ENCODE measurements at places on chromosomes 12 and 14.

DNA sequence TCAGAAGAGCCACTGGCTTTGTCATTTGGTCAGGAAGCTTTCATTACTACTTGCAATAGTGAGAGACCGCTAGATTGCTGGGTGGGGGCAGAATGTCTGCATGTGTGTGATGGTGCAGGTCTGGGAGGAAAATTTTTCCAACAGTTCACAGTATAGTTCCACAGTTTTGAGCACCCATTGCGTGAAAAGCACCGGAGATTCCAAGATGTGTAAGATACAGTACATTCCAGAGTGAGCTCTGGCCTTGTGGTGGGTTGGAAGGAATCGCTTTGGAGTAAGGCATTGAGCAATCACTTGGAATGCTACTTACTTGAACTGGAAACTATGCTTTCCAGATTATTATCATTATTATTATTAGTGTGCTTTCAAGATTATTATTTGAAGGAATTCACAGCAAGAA, 47.6 kb upstream of the FRMD6 start:
- peak; percentile 46 for DNase-seq

- no peak for DNase-seq
Observed at GRCh38 chr14:41055589-41055988, 551.1 kb upstream of the LRFN5 start.

GRCh38 chr12:111606767-111607230, 7.7 kb upstream of the ATXN2 start:
- no peak for DNase-seq

GRCh38 chr12:64099397-64099796, 122.7 kb downstream of the KICS2 start:
- DNase-seq = peak; percentile 90

GRCh38 chr12:94062796-94063635, 85.4 kb upstream of the PLXNC1 start:
- no peak for DNase-seq

- no peak for DNase-seq
Observed at GRCh38 chr14:89658977-89659670, 242.1 kb upstream of the FOXN3 start.

GRCh38 chr14:26905229-26905628, 307.4 kb upstream of the NOVA1 start:
- DNase-seq = no peak

- peak; percentile 91 for DNase-seq
Observed at GRCh38 chr14:53022593-53022992, 71.7 kb upstream of the FERMT2 start.

- no peak for DNase-seq
Observed at GRCh38 chr12:60926256-60926655, 1330.4 kb downstream of the SLC16A7 start.

DNA sequence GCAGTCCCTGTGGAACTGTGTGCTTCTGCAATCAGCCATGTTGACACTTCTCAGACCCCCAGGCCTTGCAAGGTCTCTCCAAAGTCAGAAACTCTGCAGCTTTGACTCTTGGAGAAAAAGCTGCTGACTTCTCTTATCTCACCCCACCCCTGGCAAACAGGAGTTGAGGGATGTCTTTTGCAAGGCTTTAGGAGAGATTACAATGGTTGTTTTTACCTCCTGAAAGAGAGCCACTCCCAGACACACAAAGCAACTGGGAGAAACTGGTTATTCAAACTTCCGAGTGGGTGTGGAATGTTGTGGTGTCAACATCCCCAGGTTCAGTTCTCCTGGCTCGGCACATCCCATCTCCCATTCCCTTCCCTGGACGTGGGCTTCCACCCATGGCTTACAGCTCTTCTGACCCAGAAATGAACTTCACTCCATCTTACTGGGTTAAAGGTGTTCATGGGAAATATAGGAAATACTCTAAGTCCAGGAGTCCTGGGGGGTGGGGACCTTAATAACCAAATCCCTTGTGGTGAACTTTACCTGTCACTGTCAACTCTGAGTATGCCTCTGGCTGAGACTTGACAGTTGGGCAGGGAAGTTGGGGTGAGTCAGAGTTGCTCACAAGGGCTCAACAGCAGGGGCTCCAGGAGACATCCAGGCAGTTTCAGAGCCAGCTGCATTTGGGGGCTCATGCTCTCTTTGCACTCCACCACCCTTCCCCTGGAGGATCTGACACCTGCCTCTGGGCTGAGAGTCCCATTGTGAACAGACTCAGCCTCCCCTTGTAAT, 41.9 kb downstream of the CCDC177 start:
- DNase-seq = peak; percentile 8

GRCh38 chr12:72272091-72272661, at the start of gene TRHDE:
Gene TRHDE (plus strand): TSS chr12:72272370. CDS start chr12:72272644, 274 bp downstream.
- DNase-seq = no peak

GRCh38 chr14:75851574-75851866, 130.3 kb downstream of the TGFB3 start:
- DNase-seq = no peak

DNA sequence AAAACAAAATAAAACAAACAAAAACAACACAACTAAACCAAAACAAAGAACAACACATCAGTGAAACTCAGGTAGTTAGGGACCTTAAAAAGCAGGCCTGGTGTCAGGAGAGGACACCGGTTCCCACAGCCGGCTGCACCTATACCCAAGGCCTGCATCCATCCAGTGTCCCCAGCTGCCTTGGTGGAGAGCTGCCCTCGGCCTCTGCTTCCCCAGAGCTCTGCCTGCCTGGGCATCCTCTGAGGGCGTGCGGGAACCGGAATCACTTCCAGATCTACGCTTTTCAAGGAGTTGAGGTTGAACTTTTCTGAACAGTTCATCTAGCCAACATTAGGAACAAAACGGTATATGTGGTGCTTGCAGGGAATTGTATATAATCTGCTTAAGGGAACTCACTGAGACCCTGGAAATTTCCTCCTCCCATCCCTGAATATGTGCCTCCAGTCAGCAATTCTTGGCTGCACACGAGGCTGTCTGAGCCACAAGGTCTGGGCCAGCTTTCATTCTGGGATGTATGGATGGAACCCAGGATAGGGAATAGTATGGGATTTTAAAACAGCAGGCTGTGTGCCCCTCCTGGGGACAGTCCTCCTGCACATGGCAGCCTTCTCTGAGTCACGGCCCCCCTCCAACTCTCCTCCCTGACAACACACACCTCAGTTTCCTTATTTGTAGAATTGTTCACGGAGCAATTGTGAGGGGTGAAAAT, 319.0 kb upstream of the RTL1 start:
- no peak for DNase-seq

- DNase-seq = no peak
Observed at GRCh38 chr12:93261505-93262094, 116.1 kb upstream of the NUDT4 start.

GRCh38 chr14:68705741-68706283, 87.1 kb downstream of the ZFP36L1 start:
- no peak for DNase-seq

DNA sequence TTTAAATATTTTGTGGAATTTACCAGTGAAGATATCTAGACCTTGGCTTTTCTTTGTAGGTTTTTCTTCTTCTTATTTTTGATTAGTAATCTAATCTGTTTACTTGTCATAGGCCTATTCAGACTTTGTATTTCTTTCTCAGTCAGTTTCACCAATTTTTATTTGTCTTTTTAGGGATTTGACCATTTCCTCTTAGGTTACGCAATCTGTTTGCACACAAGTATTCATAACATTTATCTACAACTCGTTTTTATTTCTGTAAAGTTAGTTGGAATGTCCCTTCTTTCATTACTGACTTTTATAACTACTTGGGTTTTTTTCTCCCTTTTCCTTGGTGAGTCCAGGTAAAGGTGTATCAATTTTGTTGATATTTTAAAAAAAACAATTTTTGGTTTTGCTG, 545.7 kb downstream of the AACS start:
- no peak for DNase-seq

DNA sequence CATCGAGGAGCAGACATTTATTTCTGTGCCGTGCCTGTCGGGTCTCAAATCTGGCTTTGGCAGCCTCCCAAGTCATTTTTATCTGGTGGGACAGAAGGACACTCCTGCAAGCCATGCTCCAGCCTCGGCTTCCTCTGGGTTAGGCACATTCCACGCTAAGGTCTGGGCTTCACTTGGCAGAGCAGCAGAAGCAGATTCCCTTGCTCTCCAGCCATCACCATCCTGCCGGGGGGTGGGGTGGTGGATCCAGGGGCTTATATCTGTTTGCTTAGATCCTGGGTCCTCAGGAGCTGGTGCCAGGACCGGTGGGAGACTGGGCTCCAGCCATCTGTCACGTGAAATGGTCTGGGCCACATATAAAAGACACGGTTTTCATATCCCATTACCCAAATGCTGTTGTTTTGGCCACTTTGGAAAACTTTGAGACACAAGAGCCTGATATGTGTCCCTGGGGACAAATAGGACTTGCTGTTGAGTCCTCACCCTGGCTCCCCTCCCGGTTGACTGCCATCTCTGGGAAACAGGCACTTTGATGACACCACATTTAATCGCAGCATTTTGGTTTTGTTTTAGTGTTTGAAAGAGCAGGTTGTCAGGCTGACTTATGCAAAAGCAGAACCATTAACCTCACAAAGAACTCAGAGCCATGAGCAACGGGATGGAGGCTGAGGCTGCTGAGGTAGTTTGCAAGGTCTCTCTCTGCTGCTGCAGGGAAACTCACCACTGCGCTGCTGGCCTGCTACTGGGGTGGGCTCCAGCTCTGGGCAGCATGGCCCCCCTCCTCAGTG, 69.6 kb upstream of the PRMT8 start:
- DNase-seq = no peak

GRCh38 chr12:117790198-117790597, 178.6 kb downstream of the KSR2 start:
- no peak for DNase-seq

DNA sequence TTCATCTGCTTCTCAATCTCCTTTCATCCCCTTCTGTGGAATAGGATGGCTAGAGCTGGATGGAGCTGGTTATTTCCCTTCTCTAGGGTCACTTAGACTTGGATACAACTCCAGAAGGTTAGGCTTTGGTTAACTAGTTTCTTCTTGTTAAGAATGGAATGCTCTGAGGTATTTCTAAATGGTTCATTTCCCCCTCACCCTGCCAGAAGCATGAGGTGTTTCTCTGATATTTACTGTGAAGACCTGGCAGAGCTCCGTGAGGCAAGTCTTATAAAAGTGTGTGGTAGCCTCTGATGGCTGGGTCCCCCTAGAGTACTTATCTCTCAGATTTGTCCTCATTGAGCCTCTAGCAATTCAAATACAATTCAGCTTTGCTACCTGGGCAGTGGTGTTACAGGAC, 207.9 kb downstream of the SLC16A7 start:
- DNase-seq = peak; percentile 75

GRCh38 chr12:122421821-122422729, at the start of gene CLIP1:
Gene CLIP1 (minus strand): TSS chr12:122422669. CDS start chr12:122380452, 42,217 bp downstream.
- DNase-seq = peak; percentile 83

- DNase-seq = peak; percentile 76
Observed at GRCh38 chr14:32073537-32074189, 3.4 kb upstream of the ARHGAP5 start.

GRCh38 chr12:14664434-14665023, 31.9 kb downstream of the GUCY2C start:
- peak; percentile 50 for DNase-seq

DNA sequence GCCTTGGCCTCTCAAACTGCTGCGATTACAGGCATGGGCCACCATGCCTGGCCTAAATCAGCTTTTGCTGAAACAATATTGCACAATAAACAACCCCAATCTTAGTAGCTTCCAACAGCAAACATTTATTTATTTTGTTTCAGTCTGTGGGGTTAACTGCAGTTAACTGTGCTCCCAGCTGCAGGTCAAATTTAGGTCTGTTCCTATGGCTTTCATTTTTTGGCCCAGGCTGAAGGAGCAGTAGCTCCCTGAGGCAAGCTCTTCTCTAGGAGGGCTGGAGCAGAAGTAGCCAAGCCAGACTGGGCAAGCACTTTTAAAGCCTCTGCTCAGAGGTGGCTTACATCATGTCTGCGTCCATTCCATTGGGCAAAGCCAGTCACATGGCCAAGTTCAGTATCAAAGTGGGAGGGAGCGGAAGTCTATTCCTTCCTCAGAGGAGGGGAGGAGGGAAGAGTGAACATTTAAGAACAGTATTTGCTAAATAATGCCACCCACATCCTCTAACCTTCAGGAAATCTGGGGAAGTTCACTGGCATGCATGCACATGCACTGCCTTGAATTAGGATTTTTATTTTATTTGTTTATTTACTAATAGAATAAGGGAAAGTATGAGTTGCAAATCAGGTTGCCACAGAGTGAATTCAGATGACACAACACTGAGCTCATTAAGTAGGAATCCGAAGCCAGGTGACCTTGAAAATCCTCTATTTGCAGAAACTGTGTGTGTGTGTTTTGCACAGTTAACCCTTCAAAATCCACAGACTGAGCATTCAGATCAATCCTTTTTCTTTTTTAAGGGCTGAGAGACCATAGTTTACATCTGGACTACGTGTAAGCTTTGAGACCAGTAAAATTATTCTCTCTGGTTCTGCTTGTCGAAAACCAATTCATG, 122.0 kb upstream of the SEL1L start:
- DNase-seq = no peak

- DNase-seq = peak; percentile 68
Observed at GRCh38 chr12:120361506-120362208, 7.3 kb downstream of the MSI1 start.

- peak; percentile 78 for DNase-seq
Observed at GRCh38 chr12:88237954-88238353, 95.8 kb downstream of the TMTC3 start.

Data from M059J (cell line).